ENCODE measurements at places on chromosomes 5 and 9. TPM values are rescaled to one million over a fixed set of nuclear protein-coding genes. Genes with fewer than 3 reads are reported as not detected.

Gene MARCOL
- total RNA-seq: not detected

Gene CCDC180
- 2.7 TPM for total RNA-seq

Gene FOXI1
- total RNA-seq: not detected

DNA sequence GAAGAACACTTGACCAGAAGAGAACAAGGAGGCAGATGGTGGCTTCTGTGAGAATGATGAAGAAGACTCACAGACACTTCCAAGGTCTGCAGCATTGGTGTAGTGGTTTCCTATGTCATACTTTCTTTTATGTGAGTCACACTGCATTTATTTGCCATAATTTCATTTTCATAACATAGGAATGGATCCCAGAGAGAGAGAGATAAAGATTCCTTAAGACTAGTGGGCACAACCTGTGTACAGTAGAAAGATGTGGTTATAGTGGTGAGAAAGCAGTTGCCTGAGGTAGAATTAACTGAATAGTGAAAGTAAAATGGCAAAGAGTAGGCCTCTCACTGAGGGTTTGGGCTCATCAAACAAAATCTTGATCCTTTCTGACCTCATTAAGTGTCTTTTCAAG, 7.6 kb upstream of the CCDC152 start:
- no peak for DNase-seq

DNA sequence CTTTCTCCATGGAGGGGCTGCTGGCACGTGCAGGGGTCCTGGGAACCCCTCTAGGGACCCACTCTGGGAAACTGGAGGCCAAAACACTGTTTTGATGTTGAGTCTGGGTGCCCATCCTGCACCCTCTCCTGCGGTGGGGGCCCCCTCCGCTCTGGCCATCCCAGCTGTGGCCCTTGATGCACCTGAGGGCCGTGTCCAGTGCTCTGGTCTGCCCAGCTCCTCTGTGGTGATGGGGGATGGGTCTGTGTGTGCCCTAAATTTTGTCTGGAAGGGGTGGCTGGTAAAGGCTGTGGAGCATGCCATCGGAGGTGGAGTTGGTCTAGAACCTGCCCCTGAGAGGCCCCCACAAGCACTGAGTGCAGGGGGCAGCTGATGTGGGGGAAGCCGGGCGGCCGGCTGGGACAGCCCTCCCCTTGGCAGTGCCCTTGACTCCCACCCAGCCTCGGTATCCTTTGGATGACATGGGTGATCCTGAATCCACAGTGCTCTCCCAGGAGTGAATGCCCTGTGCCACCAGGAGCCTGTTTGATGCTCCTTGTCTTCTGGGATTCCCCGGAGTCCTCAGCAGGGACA, 26.3 kb downstream of the AHRR start:
- DNase-seq: no peak

DNA sequence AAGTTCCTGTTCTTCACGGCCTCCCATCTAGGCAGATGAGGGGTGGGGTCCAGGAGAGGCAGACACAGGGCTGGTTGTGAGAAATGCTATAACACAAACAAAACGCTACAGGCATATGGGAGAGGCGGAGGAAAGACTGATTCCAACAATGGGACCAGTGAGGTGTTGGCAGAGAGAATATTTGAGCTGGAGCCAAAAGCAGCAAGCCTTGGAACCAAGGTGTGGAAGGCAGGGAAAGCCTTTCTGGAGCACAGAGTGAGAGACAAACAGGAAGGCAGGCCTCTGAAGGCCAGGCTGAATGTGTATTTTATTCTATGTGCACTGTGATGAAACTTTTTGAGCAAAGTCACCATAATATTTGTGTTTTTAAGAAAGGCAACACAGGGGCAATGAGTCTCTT, 2.9 kb downstream of the ATPSCKMT start:
- DNase-seq: no peak

All from activated naive CD4-positive, alpha-beta T cell treated with anti-CD3 and anti-CD28 coated beads, Interleukin-2, amount 50 U/mL, for 72 hours (primary cell).